NCI-H774 (cell line): ENCODE measurements at places on chromosomes 3 and 15.

DNA sequence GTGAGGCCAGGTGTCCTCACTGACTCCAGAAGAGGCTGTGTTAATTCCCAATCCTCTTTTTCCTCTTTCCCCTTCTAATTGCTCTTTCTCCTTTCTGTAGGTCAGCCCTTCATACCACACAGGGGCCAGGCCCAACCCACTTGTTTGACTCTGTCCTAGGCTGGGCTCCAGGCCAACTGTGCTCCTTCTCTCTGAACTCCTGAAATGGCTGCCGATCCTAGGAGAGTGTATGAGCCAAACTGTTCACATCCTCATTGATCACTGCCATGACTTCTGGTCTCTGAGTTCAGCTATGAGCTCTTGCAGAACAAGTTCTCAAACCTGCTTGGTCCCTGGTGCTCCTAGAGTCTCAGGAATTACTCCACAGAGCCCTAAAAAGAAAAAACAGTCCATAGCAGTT lies 145.1 kb downstream of the VGLL4 start:
- DNase-seq = peak; percentile 18

DNA sequence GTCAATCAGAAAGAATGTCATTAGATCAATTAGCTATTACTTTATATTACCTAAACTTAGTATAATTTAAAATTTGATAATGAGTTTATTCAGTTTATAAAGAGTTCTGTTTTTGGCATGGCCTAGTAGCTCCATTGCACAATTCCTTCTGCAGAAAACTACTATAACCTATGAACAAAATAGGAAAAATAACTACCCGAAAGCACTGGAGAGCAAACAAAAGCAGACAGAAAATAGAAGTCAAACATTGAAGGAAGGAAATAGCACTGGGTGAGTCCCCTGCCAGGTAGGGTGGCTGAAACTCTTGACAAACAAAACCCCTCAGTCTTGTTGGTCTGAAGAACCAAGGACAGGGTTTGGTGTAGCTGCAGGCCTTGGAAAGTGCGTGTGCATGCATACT lies 37.5 kb downstream of the CMC1 start:
- no peak for DNase-seq

- DNase-seq = no peak
Observed at GRCh38 chr3:14177580-14178246, 688 bp downstream of the XPC start.

DNA sequence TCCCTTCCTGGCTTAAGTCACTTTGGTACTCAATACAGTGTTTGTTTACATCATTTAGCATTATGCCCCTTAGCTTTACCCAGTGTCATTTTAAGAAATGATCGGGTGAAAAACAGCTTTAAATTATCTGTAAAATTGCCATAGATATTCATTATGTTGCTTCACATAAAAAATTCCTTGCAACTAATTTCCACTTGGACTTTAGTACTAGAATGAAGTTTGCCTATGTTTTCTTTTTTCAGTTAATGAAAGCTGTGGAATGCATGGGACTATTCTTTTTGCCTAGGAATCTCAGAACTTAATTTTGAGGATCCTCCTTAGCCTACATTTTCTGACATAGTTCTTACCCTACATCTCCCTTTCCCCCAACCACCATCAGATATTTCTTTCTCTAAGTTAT lies 38.4 kb downstream of the CCNL1 start:
- DNase-seq = no peak

GRCh38 chr3:62597491-62597890 lies 224.1 kb upstream of the FEZF2 start:
- DNase-seq = no peak

DNA sequence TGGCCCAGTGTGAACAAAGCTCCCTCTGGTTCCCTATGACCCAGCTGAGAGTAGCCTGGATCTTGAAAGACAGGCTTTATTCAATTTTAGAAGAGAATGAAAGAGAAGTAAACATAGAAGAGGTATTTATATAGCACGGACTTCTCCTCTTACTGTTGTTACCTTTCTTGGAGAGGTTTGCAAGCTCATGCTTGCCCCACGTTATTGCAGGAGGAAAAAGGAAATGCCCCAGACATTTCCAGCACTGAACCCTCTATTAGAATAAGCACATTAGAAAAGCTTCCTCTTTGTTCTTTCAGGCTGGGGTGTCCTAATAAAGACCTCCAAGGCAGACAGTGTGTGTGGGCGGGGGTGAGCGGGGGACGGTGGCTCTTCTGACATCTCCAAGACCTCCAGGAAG lies 98.7 kb upstream of the AGBL1 start:
- DNase-seq = no peak

DNA sequence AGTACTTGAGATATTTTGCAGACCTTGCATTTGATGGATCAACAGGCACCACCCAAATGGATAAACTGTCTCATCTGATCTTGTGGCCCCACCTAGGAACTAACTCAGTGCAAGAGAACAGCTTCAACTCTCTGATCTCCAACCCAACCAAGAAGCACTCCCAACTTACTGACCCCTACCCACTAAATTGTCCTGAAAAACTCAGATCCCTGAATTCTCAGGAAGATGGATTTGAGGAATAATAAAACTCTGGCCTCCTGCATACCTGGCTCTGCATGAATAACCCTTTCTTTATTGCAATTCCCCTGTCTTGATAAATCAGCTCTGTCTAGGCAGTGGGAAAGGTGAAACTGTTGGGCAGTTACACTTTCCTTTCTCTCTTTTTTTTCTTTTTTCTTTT lies 247.9 kb downstream of the ZPLD1 start:
- no peak for DNase-seq

DNA sequence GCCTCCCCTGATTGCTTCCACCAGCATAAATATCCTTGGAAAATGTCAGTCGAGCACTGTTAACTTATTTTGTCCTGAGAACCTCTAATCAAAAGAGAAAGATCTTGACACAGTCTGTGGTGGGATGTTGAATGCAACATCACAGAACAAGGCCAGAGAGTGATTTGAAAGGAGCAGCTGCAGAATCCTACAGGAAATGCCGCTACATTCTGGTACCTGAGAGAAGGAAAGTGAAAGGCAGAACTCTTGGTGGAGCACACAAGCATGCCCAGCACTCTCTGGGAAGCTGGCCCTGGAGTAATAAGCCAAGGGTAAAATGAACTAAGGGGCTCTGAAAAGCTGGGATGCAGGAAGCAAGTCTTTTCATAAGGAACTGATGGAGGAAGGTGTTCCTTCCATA lies 75.8 kb downstream of the CBLB start:
- DNase-seq = no peak

DNA sequence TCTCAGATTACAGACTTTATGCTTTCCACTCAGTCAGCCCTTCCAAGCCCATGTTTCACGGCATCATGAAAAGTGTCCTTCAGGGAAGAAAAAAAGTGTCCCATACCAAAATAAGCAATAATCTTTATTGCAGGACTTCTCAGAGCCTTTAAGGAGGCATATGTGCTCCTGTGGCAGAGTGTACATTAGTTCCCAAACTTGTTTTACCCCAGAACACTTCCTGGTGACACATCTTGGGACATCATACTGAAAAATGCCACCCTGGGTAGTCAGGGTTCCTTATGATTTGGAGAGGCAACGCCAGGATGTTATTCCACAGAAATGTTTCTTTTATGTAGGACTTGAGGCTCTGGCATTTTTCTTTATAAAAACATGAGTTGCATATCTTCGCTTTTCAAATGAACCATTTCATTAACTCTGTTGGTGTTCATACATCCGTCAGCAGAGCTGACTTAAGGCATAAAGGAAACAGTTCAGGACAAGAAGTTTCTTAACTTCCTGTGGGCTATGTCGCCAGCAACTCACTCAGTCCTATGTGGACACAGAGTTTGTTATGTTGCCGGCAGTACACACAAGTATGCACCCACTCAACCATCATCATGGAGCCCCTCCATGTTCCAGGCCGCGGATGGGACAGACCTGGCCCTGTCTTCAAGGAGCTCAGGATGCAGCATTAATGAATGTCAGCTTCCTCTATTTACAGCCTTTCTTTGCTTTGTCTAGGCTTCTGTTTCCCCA lies 63.8 kb downstream of the CASR start:
- DNase-seq = no peak

GRCh38 chr15:31977812-31978661 lies 52.3 kb upstream of the CHRNA7 start:
- DNase-seq = peak; percentile 14

GRCh38 chr3:43699864-43700263 lies 9.1 kb downstream of the ABHD5 start:
- DNase-seq = no peak

GRCh38 chr3:173617490-173617889 lies 219.9 kb downstream of the NLGN1 start:
- DNase-seq = no peak

DNA sequence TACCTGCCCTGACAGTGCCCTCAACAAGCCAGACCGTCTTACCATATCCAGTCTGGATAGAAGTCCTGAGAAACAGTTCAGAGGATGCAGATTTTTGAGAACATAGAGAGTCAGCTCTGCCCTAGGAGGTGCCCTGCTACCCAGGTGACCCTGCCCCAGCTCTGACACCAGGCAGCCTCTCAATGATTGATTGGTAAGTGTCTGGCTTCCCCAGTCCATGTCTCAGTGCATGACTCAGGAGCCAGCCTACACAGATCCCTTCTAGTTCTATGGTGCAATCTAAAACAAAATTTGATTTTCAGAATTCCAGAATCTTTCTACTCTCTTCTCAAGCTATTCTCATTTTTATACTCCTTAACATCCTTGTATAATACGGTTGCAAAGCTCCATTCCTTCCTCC lies 292.1 kb downstream of the VPS13C start:
- no peak for DNase-seq

DNA sequence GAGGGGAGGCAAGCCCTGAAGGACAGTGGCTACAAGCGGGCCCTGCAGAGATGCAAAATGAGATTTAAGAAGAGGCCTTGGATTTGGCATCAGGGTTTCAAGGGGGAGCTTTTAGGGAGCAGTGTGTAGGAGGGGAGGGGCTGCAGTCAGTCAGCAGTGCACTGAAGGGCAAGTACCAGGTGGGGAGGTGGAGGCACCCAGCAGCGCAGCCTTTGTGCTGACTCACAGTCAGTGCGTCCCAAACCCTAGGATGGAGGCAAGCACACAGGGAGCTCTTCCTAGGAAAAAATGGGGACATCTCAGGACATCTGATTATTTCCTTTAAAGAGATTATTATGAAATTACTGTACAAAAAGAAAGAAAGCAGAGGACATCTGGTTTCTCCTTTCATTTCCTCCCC lies 80.0 kb downstream of the AAGAB start:
- no peak for DNase-seq

- DNase-seq = no peak
Observed at GRCh38 chr15:93270937-93271467, 182.0 kb upstream of the RGMA start.

- no peak for DNase-seq
Observed at GRCh38 chr3:10471054-10471688, 34.2 kb downstream of the ATP2B2 start.

DNA sequence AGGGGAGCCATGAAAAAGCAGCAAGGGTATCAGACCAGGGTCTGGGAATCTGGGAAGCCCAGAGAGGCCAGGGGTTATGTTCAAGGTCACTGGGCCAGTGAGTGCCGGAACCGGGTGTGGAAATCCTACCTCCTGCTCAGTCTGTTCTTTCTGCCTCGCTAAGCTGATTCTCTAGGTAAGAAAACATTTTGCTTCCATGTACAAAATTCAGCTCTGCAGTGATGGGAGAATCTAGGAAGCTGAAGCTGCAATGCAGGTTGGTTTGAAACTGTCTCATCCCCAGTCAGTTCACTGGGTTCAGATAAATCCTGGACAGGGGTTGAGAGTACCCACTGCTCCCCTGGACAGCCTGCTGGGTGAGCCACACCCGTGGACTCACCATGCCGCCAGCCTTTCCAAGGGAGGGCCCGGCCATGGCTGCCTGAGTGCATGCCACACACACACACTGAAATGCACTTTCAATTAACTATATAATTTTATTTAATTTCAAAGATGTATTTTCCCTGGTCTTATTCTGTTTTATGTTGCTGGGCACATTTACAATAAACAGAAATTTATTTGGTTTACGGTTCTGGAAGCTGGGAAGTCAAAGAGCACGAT lies 108.4 kb downstream of the CORO2B start:
- no peak for DNase-seq

- DNase-seq = no peak
Observed at GRCh38 chr3:169029674-169030285, 633.7 kb downstream of the MECOM start.

DNA sequence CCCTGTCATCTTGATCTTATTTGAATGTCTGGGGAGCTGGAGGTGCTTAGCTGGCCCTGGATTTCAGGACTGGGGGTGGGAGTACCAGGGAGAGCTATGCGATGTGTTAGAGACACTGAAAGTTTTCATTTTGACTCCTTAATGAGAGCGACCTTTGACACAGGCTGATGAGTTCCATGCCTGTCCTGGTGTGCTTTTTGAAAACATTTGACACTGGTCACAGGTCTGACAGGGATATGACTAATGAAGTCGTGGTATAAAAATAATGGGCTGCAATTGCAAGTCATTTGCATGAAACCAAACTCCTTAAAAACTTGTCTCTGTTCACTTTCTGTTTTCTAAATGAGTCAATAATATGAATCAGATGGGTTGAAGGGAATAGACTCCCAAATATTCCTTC lies 81.9 kb downstream of the MECOM start:
- no peak for DNase-seq

DNA sequence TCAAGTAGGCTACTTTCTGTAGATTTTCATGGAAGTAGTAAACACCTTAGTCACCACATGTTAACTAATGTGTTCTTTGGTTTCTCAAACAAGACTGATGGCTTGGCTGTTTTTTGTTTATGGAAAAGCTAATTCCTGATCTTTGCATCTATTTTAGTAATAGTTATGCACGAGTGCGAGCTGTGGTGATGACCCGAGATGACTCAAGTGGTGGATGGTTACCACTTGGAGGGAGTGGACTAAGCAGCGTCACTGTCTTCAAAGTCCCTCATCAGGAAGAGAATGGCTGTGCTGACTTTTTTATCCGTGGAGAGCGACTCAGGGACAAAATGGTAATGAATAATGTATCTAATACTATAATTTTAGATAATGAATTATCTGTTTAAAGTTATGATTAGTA lies 46.6 kb downstream of the SPRED1 start:
- no peak for DNase-seq

DNA sequence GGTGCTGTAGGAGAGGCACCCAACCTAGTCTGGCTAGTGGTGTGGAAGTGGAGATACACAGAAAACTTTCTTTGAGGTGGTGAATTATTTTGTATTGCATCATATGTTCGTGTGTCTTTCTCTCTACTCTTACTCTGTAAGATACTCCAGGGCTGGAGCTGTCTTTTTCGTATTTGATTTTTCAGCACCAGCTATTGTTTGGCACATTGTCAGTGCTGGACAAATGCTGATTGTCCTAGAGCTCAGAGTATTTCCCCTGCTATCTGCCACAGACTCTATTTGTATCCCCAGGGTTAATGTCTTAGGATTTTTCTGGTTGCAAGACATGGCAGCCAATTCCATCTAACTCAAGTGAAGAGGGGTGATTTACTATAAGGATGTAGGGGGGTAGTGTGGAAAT lies 110.5 kb downstream of the SAMMSON start:
- no peak for DNase-seq

- no peak for DNase-seq
Observed at GRCh38 chr3:185340751-185341150, 22.2 kb upstream of the MAP3K13 start.

GRCh38 chr15:79595995-79596622 lies 164.0 kb downstream of the MINAR1 start:
- peak; percentile 80 for DNase-seq

- DNase-seq = no peak
Observed at GRCh38 chr3:189508784-189509501, 122.2 kb upstream of the TP63 start.
